ENCODE measurements at places on chromosomes 3 and 15.

DNA sequence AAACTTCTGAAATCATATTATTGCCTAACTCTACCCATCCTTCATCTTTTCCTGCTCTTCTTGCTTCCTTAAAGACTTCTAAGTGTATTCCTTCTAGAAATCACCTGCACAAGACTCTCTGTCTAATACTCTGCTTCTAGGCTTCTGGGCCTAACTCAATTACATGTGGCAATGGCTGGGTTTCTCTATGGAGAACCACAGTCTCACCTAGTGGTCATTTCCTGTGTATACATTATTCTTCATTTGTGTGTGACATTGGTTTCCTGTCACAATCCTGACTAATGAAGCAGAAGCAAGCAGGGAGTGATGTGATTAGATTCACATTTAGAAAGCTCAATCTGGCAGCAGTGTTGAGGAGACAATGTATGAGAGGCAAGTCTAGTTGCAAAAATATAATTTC is 16.9 kb upstream of the CLDN1 start:
- no peak for DNase-seq

DNA sequence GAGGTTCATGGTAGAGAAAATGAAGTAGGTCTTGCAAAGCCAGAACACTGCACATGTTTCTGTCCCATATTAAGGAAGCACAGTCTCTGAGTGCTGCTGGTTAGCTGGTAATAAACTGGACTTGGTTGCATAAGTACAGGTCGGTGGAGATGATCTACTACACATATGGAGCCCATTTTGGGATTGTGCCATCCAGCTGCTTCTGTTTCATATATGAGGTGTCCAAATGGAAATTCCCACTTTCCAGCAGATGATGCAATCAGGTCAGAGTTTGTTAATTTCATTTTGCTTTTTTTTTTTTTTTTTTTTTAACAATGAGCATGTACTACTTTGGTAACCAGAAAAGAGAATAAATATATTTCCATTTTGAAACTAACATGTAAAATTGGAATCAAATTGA is 122.6 kb downstream of the SATB1 start:
- DNase-seq, result no peak

DNA sequence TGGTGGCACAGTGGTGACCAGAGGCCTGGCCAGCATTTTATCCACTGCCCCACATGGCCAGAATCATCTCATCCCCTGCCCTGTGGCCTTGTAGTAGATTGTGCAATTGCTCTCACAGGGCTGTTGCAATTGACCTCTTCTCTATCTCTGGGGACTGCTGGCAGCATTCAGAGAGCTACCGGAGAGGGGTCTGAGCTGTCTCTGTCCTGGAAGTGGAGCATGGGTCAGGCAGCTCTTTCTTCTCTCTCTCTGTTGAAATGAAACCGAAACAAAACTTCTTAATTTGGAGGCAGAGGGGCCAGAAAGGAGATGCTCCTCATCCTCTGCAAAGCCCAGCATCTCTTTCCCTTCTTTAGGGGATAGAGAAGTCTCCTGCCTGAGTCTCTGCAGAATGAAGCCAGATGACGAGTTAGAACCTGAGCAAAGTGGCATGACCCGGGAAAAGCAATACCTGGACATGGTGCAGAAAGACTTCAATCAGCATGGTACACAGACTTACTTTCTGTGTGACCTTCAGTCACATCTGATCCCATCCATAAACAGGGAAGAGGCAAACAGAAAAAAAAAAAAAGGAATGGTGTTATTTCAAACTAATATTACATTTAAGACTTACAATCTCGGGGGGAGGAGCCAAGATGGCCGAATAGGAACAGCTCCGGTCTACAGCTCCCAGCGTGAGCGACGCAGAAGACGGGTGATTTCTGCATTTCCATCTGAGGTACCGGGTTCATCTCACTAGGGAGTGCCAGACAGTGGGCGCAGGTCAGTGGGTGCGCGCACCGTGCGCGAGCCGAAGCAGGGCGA is 144.5 kb upstream of the BCL6 start:
- no peak for DNase-seq

- DNase-seq, result no peak
These were observed 660.7 kb upstream of the CFAP20DC start for GRCh38 chr3:59710554-59710953.

- no peak for DNase-seq
These were observed 3.9 kb downstream of the UNC13C start for GRCh38 chr15:53982071-53982680.

DNA sequence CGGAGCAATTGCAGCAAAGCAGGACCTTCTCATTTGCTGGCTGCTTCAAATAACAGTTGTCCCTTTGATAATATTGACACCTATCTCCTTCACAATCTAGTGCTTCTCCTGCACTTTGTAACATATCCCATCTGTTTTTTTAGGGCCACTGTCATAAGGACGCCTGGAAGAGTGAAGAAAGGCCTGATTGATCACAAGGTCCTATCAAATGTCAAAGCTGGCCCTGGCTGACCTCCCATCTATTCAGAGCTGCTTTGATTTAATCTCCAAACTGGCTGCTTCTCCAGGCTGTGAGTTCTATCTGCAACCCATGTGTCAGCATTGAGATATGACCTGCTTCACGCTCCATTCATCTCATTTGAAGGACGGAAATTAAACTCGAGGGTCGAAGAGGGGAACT is 601.2 kb upstream of the KCNMB2 start:
- DNase-seq, result no peak

- DNase-seq, result no peak
These were observed 2.9 kb downstream of the ITPR1 start for GRCh38 chr3:4496087-4496452.

DNA sequence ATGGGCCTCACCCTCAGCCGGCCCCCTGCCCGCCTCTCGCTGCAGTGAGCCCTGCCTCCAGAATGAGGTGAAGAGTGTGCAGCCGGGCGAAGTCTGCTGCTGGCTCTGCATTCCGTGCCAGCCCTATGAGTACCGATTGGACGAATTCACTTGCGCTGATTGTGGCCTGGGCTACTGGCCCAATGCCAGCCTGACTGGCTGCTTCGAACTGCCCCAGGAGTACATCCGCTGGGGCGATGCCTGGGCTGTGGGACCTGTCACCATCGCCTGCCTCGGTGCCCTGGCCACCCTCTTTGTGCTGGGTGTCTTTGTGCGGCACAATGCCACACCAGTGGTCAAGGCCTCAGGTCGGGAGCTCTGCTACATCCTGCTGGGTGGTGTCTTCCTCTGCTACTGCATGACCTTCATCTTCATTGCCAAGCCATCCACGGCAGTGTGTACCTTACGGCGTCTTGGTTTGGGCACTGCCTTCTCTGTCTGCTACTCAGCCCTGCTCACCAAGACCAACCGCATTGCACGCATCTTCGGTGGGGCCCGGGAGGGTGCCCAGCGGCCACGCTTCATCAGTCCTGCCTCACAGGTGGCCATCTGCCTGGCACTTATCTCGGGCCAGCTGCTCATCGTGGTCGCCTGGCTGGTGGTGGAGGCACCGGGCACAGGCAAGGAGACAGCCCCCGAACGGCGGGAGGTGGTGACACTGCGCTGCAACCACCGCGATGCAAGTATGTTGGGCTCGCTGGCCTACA is 8.5 kb downstream of the GRM2 start:
- DNase-seq, result no peak

GRCh38 chr3:51983578-51984268 is 388 bp downstream of the ACY1 start:
- DNase-seq, result no peak

GRCh38 chr3:119245778-119246177 is 5.1 kb upstream of the B4GALT4 start:
- no peak for DNase-seq

DNA sequence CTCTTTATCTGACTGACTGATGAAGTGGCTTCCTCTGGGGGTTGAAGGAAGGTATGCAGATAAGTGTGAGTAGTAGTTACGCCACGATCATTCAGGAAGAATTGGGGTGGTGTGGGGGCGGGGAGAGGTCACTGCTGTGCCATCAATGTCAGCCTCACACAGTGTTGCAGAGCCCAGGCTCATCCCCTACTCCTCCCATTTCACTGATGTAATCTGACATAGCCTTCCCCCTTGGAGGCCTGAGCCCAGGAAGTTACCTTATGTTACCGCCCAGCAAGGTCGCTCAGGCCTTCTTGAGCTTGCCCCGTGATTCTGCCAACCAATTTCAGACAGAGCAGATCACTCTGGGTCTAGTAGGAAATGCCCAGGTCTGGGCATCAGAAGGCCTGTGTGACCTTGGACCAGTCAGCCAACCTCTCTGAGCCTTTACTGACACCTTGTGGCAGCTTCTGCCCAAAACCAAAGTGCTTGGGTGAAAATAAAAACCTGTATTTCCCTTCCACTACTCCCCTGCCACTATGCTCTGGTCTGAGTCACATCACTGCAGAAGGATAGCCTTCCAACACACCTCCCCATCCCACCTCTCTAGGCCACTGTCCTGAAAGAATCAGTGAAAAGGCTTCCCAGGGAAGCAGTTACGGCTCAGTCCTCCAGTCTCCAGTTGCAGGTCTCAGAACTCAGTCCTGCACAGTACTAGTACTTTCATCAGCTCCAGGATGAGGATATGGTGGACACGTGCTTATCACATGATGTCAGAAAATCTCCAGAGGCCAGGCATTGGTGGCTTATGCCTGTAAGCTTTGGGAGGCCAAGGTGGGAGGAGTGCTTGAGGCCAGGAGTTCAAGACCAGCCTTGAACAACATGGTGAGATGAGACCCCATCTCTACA is 28.1 kb upstream of the INSYN1 start:
- DNase-seq, result no peak

DNA sequence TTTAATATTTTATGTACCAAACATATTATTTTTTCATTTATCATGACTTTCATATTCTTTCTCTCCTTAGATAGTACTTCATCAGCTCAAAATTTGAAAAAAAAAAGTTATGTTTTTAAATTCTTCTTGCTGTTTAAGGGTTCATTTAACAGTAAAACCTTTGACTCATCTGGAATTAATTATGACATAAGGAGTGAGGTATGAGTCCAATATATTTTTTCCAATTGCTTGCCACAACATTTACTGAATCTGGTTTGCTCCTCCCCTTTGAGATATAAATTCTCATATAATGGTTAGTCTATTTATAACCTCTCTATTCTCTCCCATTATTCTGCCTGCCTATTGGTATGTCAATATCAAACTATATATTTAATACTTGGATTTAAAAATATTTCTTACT is 387.8 kb downstream of the TUSC7 start:
- DNase-seq, result no peak

- no peak for DNase-seq
These were observed 841.0 kb downstream of the OTOL1 start for GRCh38 chr3:162337630-162338029.

- no peak for DNase-seq
These were observed 150.3 kb downstream of the AGBL1 start for GRCh38 chr15:86229936-86230335.

GRCh38 chr3:114454551-114455251 is 160.9 kb downstream of the TIGIT start:
- no peak for DNase-seq

DNA sequence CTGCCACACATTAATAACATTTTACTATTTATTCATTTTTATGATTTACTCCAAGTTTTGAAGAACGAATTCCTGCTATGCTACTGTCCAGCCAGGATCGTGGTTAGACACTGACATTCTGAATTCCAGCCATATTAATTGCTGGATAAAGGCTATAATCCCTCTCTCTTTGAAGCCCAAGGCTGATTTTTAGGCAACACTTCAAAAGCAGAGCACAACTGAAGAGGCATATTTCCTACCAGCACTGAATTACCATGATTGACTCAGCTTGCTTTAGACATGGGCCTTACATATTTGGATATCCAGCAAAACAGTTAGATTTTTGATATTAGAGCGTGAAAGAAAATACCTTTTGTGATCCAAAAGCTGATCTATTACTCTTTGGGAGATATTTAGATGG is 205.0 kb downstream of the ZIC1 start:
- DNase-seq, result no peak

- DNase-seq, result no peak
These were observed 65.5 kb downstream of the CCR4 start for GRCh38 chr3:33016846-33017405.

GRCh38 chr3:82342521-82342920 is 581.1 kb upstream of the GBE1 start:
- no peak for DNase-seq

- no peak for DNase-seq
These were observed 179.3 kb upstream of the MME start for GRCh38 chr3:154900816-154901215.

GRCh38 chr3:129577366-129577765 is 29.1 kb downstream of the PLXND1 start:
- no peak for DNase-seq

GRCh38 chr15:64581408-64581761 is 121.0 kb downstream of the ZNF609 start:
- DNase-seq, result no peak

DNA sequence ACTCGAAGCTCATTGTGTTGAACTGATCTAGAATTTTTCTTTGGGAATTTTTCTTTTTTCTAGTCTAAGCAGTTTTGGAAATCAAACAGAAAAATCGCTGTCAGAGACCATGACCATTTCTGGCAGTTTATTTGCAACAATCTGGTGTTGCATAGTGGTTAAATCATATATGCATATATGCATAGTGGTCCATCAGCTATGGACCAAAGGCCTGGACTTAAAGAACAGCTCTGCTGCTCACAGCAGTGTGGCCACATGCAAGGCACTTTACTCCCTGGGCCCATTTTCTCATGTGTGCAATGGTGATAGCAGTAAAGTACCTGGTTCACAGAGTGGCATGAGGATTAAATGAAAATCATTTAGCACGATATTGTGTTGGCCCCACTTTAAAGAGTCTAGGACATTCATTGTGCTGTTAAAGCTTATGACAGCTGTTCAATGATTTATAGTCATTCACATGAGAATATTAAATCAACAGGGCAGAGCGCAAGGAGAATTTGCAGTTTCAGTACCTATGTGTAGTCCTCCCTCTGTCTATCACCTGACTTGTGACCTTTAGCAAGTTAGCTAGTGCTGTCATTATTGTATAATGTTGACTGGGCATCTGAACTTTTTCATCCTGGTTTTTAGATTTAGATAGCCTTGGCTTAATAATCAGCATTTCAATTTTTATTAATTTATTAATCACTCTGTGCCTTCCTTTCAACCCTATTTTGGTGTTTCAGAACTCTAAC is 46.4 kb downstream of the BLM start:
- DNase-seq, result no peak

GRCh38 chr3:139353920-139354556 is 10.2 kb downstream of the MRPS22 start:
- no peak for DNase-seq

DNA sequence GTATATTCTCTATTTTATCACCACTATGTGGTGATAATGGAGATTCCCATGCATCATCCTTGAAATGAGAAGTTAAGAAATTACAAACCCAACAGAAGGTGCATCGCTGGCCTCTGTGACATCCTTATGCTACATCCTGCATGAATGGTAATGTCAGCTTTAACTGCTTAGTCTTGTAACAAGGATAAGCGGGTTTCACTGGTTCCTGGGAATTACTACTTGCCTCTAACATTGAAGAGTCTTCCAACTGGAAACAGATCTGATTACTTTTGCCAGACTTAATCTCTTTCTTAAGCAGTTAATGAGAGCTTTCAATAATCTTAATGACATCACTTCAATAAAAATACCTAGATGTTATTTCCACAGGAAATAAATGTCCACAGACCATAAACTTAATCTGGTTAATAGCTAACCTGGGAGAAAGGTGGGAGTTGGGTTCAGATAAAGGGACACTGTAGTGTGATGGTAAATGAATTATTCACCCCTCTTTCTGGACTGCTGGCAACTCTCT is 44.0 kb downstream of the FMN1 start:
- no peak for DNase-seq

- DNase-seq, result no peak
These were observed 442.9 kb downstream of the ERC2 start for GRCh38 chr3:56025326-56025725.

- DNase-seq, result peak; percentile 69
These were observed 31.1 kb downstream of the FOXL2 start for GRCh38 chr3:138915503-138916498.
